Esophagus muscularis mucosa (tissue), 4 donors: ENCODE measurements at places on chromosomes 11 and 22.

DNA sequence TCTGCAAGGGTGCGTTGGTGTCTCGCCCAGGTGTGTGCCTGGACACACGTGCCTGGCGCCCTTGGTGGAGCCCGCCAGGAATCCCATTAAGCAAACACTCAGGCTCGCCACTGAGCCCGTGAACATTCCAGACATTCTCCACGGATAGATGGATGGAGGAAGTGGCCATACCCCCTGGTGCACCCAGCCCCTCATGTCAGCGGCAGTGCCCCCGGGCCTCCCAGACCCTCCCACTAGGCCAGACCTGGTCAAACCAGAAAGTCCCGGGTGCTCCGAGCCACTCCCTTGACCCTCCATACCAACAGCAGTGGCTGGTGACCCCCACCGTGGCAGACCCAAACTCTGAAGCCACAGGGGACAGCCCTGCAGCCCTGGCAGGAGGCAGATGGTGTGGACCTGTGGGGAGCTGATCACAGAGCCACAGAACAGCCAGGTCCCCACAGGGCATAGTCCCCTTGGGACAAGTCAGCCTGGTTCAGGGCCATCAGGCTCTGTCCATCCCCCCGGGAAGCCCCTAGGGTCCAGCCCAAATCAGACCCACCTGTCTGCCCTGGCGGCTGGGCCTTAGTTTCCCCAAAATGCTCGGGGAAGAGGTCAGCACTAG is 1.9 kb downstream of the EPS8L2 start:
- DNase-seq: no peak

GRCh38 chr11:823441-824291 is 4.1 kb upstream of the CRACR2B start:
- no peak for DNase-seq

DNA sequence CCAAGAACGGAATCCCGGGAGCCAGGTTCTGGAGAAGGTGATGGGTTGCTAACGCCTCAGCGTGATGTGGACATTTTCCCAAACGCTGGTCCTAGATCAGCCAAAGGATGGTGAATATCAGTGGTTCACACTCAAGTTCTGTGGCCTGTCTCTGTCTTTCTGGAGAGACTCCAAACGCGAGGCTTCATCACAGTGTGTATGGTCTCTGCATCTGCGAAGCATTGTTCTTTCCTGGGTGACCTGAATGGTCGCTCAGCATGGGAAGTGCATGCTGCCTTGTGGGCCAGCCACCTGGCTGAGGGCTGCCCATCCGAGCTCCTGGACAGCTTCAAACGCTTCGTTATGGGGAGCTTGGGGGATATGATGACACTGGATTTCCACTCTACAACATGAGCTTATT is 810.0 kb downstream of the TBC1D22A start:
- DNase-seq: no peak

GRCh38 chr11:47052165-47052564 is 115.6 kb downstream of the CSTPP1 start:
- no peak for DNase-seq

DNA sequence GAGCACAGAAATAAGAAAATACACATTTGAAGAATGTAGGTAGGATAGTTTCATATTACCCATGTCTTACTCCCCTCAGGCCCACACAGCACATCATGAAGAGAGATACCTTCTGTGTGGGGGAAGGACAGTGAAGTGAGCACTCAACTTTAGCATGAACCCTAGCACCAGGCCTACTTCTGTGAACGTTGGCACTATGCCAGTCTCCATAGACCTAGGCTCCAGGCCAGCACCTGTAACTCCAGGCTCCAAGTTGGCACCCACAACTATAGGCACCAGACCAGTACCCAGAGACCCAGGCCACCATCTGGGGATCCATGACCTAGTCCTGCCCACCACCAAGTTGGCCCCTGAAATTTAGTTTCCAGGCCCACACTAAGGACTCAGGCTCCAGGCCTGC is 410.9 kb downstream of the INSC start:
- no peak for DNase-seq
